Left ventricle myocardium inferior (tissue), 1 donor: ENCODE measurements at places on chromosomes 1 and 21.

- peak overlapping the region; percentile 83 for H3K27ac ChIP-seq
- H3K27me3 ChIP-seq, result no peaks in the 10 kb centered on the region
- H3K4me1 ChIP-seq, result peaks cover 87% of the 10 kb centered on the region
- no peak for DNase-seq
Measured at GRCh38 chr1:91757763-91758460, 128.0 kb downstream of the TGFBR3 start.

GRCh38 chr1:243916160-243916559 lies 66.1 kb upstream of the AKT3 start:
- H3K36me3 ChIP-seq, result no peaks in the 10 kb centered on the region
- H3K4me3 ChIP-seq, result no peak overlapping the region
- no peak overlapping the region for H3K27ac ChIP-seq
- peaks cover 68% of the 10 kb centered on the region for H3K27me3 ChIP-seq

GRCh38 chr1:185369786-185370185 lies 52.7 kb upstream of the IVNS1ABP start:
- DNase-seq, result no peak
- H3K36me3 ChIP-seq, result no peaks in the 10 kb centered on the region
- H3K4me1 ChIP-seq, result no peaks in the 10 kb centered on the region
- no peak overlapping the region for H3K27ac ChIP-seq
- H3K4me3 ChIP-seq, result no peak overlapping the region

GRCh38 chr1:74271503-74271902 lies 36.3 kb downstream of the TNNI3K start:
- peaks cover 19% of the 10 kb centered on the region for H3K36me3 ChIP-seq
- no peak overlapping the region for H3K4me3 ChIP-seq
- no peak for DNase-seq
- H3K27me3 ChIP-seq, result no peaks in the 10 kb centered on the region
- peaks cover 25% of the 10 kb centered on the region for H3K4me1 ChIP-seq

DNA sequence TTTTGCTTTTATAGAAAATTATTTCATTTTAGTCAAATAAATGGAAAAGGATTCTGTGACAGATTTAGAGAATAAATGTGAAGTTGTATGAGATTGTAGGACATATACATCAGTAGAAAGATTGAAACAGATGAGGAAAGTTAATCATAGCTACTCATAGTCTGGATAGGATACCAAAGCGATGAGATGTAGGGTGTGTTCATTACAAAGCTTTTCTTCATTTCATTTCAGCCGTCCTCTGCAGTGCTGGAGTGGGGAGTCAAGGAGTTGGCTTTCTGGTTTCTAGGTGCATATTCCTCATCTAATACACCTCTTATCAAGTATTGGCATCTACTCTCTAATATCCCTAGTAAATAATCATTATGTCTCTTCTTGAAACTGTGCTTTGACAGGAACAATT lies 149.5 kb upstream of the NEGR1 start:
- no peak overlapping the region for H3K27ac ChIP-seq
- no peaks in the 10 kb centered on the region for H3K4me1 ChIP-seq
- H3K4me3 ChIP-seq, result no peak overlapping the region
- no peaks in the 10 kb centered on the region for H3K27me3 ChIP-seq

- peaks cover 98% of the 10 kb centered on the region for H3K27me3 ChIP-seq
- no peaks in the 10 kb centered on the region for H3K36me3 ChIP-seq
- no peak overlapping the region for H3K27ac ChIP-seq
- no peak for DNase-seq
- H3K4me3 ChIP-seq, result no peak overlapping the region
- H3K4me1 ChIP-seq, result no peaks in the 10 kb centered on the region
Measured at GRCh38 chr1:17195731-17196130, 9.2 kb upstream of the PADI1 start.

- H3K36me3 ChIP-seq, result no peaks in the 10 kb centered on the region
- no peaks in the 10 kb centered on the region for H3K27me3 ChIP-seq
- H3K4me3 ChIP-seq, result no peak overlapping the region
- no peak for DNase-seq
- H3K27ac ChIP-seq, result no peak overlapping the region
Measured at GRCh38 chr1:68703921-68704354, 207.1 kb upstream of the DEPDC1 start.

DNA sequence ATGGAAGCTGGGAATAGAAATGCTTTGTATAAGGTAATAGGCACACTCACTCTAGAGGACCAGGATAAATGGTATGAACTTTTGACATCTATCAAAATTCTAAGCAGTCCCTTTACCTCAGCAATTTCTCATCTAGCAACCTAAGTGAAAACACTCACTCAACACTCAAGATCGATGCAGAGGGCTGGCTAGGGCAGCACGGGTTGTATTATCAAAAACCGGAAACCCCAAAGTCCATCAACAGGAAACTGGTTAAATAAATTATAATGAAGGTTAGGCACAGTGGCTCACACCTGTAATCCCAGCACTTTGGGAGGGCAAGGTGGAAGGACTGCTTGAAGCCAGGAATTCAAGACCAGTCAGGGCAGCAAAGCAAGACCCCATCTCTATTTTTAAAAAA lies 9.4 kb downstream of the USP48 start:
- H3K4me3 ChIP-seq, result no peak overlapping the region
- no peaks in the 10 kb centered on the region for H3K36me3 ChIP-seq
- peaks cover 27% of the 10 kb centered on the region for H3K4me1 ChIP-seq
- no peak for DNase-seq

- H3K4me3 ChIP-seq, result no peak overlapping the region
- no peaks in the 10 kb centered on the region for H3K27me3 ChIP-seq
- no peak overlapping the region for H3K27ac ChIP-seq
- DNase-seq, result no peak
- H3K36me3 ChIP-seq, result peaks cover 9% of the 10 kb centered on the region
- peaks cover 12% of the 10 kb centered on the region for H3K4me1 ChIP-seq
Measured at GRCh38 chr21:33739701-33740100, 97.4 kb downstream of the ITSN1 start.

DNA sequence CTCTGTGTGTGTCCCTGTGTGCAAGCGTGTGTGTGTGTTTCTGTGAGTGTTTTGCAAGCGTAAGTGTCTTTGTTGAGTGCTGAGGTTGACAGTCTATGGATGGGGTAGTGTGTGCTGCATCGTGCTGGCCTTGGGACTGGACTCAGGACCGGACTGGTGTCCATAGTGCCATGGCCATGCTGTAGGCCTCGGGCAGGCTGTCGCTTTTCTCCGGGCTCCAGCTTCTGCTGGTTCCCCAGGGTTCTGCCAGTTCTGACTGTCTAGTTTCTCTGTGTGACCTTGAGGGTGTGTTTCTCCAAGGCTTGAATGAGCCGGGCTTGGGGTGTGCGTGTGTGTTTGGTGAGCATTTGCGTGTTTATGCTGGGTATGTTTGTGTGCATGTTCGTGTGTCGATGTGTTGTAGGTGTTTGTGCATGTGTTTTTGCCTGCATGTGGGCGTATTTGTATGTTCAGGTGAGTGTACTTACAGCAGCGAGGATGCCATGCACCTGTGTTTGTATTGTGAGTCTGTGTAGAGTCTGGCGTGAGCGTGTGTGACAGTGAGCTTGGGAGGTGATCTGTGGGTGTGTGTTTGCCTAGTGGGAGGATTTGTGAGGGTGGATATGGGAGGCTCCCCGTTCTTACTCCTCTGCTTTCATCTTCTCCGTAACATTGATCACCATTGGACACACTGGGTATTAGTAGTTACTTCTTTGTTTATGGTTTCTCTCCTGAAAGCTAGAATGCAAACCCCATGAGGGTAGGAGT lies 51.7 kb upstream of the POU3F1 start:
- H3K4me3 ChIP-seq, result no peak overlapping the region
- no peaks in the 10 kb centered on the region for H3K4me1 ChIP-seq
- peaks cover 48% of the 10 kb centered on the region for H3K27me3 ChIP-seq

GRCh38 chr21:29578306-29578705 lies 279.6 kb downstream of the BACH1 start:
- no peaks in the 10 kb centered on the region for H3K36me3 ChIP-seq
- H3K4me3 ChIP-seq, result no peak overlapping the region
- no peak for DNase-seq
- H3K27ac ChIP-seq, result no peak overlapping the region
- H3K4me1 ChIP-seq, result no peaks in the 10 kb centered on the region

DNA sequence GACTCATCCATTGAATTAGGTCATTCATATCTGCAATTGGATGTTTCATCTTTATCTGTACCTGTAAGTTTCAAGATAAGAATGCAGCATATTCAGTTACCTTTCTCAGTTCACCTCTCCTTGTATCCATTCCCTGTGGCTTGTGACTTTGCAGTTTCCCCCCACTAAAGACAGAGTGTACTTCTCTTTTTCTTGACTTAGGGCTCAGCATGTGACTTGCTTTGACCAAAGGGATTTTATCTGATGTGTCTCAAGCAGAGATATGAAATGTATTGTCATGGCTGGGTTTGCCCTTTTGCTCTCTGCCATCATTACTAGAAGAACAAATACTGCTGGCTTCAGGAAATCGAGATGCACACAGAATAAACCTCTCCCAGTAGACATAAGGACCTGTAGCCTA lies 754.8 kb downstream of the ADGRL2 start:
- DNase-seq, result no peak

GRCh38 chr1:111006556-111006955 lies 42.8 kb upstream of the LRIF1 start:
- no peaks in the 10 kb centered on the region for H3K4me1 ChIP-seq
- DNase-seq, result no peak
- H3K4me3 ChIP-seq, result no peak overlapping the region
- H3K36me3 ChIP-seq, result no peaks in the 10 kb centered on the region
- no peak overlapping the region for H3K27ac ChIP-seq
- no peaks in the 10 kb centered on the region for H3K27me3 ChIP-seq

DNA sequence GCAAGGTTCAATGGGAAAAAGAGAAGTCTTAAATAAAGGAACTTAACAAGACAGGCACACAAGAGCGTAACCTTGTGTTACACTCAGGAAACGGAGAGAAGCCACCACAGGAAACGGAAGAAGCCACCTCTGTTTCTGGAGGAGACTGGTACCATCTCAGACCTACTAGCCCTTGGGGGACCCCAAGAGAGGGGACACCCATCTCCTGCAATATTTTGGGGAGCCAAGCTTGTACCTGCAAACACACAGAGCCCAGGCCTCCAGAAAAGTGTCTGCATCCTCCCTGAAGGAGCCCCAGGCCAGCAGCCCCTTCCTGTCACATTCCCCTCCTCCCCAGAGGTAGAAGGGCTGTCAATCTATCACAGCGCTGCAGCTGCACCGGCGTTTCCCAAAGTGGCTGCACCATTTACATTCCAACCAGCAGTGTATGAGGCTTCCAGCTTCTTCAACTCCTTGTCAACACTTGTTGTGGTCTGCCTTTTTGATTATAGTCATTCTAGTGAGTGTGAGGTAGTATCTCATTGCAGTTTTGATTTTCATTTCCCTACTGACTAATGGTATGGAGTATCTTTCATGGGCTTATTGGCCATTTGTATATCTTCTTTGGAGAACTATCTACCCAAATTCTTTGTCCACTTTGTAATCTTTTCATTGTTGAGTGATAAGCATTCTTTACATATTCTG lies 23.0 kb upstream of the PADI1 start:
- DNase-seq, result no peak
- H3K4me1 ChIP-seq, result no peaks in the 10 kb centered on the region
- no peak overlapping the region for H3K27ac ChIP-seq
- peaks cover 63% of the 10 kb centered on the region for H3K27me3 ChIP-seq
- H3K4me3 ChIP-seq, result no peak overlapping the region
- H3K36me3 ChIP-seq, result no peaks in the 10 kb centered on the region

DNA sequence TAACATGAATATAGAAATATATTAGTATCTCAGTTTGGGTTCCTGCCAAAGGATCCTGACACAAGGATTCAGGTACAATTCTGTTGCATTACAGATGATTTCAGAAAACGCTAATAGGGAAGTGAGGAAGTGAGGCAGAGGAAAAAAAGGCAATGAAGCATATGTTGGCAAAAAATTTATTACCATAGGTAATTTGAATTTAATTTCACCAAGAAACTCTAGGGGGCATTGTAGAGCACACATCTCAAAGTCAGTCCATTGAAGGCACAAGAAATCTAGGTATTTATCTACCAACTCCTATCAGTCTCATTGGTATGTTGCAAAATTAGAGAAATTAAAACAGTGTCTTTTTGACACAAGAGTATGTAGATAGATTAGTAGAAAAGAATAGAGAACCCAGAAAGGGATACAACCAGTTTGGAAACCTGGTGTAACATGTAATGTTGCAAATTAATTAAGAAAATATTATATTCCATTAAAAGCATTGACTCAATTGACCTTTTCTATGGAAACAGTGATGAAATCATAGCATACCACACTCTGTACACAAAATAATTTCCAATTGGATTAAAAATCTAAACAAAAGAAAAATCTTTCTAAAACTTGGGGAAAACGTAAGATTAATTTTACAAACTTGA lies 104.9 kb upstream of the SNX7 start:
- no peaks in the 10 kb centered on the region for H3K4me1 ChIP-seq
- no peak for DNase-seq
- no peaks in the 10 kb centered on the region for H3K36me3 ChIP-seq

GRCh38 chr1:55050283-55050682 lies 10.9 kb downstream of the PCSK9 start:
- peaks cover 36% of the 10 kb centered on the region for H3K4me1 ChIP-seq
- H3K36me3 ChIP-seq, result no peaks in the 10 kb centered on the region
- no peak overlapping the region for H3K4me3 ChIP-seq
- DNase-seq, result no peak
- peaks cover 5% of the 10 kb centered on the region for H3K27me3 ChIP-seq

DNA sequence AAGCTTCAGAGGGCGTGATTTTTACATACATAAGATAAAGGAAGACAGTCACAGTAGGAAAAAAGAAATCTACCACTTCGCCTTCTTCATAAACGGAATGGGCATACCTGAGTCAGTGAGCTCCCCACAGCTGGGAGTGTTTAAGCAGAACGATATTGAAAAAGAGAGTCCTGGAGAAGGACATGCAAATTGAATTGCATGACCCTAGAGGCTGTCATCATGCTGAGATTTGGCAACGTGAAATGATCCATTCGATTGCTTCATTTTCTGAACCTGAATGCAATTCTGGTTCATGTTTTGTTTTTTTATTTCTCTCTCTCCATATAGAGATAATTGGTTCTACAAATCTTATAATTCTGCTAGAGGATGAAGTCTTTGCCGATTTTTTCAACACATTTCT lies 3.7 kb downstream of the RGSL1 start:
- peaks cover 24% of the 10 kb centered on the region for H3K27me3 ChIP-seq
- no peak overlapping the region for H3K4me3 ChIP-seq
- H3K27ac ChIP-seq, result no peak overlapping the region
- DNase-seq, result no peak

- H3K27me3 ChIP-seq, result peaks cover 7% of the 10 kb centered on the region
- H3K27ac ChIP-seq, result no peak overlapping the region
- DNase-seq, result no peak
- H3K36me3 ChIP-seq, result no peaks in the 10 kb centered on the region
- H3K4me3 ChIP-seq, result no peak overlapping the region
Measured at GRCh38 chr1:20262810-20263534, 27.7 kb upstream of the VWA5B1 start.
